ENCODE measurements at places on chromosomes 4 and X. TPM values are rescaled to one million over a fixed set of nuclear protein-coding genes. Genes with fewer than 3 reads are reported as not detected.

DNA sequence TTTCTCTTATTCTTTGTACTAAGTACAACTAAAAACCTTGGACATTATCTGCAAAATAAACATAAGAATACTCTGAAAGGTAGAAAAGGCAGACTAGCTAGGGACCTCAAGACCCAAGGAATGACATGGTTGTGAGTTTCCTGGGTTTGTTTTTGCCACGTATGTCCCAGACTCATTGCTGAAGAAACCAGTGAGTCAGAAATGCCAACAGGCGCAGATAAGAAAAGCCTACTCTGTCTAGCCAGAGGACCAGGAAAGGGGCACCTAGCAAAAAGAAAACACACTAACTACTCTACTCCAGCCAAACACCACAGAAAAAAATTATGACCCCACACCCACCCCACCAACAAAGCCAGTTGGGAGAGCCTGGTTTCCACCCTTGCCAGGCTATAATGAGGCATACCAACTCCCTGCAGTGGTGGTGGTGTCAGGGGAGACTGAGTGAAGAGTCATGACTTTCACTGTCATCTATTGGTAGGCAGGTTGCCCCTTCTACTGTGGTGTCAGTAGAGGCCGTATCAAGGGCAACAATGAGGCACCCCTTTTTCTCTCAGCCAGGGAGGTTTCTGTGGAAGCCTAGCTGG is 10.9 kb downstream of the MTMR1 start:
- no peak for DNase-seq
- H3K27ac ChIP-seq, result peak overlapping the region; percentile 56
- no peaks in the 10 kb centered on the region for H3K27me3 ChIP-seq
- no peaks in the 10 kb centered on the region for H3K4me1 ChIP-seq
- no peak overlapping the region for H3K4me3 ChIP-seq
- no peaks in the 10 kb centered on the region for H3K36me3 ChIP-seq

Gene LRAT
- not detected for polyA plus RNA-seq

Gene ENPP6
- polyA plus RNA-seq, result 0.23 TPM

- peaks cover 17% of the 10 kb centered on the region for H3K36me3 ChIP-seq
- no peak overlapping the region for H3K4me3 ChIP-seq
- H3K4me1 ChIP-seq, result no peaks in the 10 kb centered on the region
These were observed 40.5 kb downstream of the MED14 start for GRCh38 chrX:40694802-40695201.

Gene MAGEB17
- 0.07 TPM for polyA plus RNA-seq

Gene SEC24D
- 9.4 TPM for polyA plus RNA-seq

- no peaks in the 10 kb centered on the region for H3K27me3 ChIP-seq
- peaks cover 75% of the 10 kb centered on the region for H3K36me3 ChIP-seq
- no peak overlapping the region for H3K27ac ChIP-seq
- H3K4me3 ChIP-seq, result no peak overlapping the region
- H3K4me1 ChIP-seq, result no peaks in the 10 kb centered on the region
These were observed 42.3 kb downstream of the BCOR start for GRCh38 chrX:40055495-40055894.

Gene GUCY1B1
- polyA plus RNA-seq, result 3.6 TPM

DNA sequence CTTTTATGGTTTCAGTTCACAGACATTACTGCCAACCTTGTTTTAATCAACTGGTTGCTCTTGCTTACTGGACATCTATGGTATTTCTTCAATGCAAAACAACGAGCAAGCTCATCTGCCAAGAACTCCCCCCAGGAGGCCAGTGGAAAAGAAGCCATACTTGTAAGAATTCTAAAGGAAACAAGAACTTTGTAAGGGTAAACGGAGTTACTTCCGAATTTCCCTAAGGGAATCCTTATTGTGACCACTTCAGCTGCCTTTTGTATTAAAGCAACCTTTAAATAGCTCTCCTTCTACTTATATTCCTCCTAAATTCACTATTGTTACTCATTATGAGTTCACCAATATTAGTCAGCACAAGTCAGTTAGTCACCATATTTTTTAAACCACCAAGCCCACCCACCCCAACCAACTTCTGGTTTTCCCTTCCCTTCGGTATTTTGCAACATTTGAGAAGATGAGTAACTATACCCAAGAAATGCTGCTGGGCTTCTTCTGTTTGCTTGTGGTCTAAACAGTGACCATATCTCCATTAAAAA is 602.8 kb upstream of the DIPK2B start:
- H3K27me3 ChIP-seq, result peaks cover 4% of the 10 kb centered on the region
- no peak overlapping the region for H3K27ac ChIP-seq
- H3K4me1 ChIP-seq, result peaks cover 14% of the 10 kb centered on the region
- no peak for DNase-seq

DNA sequence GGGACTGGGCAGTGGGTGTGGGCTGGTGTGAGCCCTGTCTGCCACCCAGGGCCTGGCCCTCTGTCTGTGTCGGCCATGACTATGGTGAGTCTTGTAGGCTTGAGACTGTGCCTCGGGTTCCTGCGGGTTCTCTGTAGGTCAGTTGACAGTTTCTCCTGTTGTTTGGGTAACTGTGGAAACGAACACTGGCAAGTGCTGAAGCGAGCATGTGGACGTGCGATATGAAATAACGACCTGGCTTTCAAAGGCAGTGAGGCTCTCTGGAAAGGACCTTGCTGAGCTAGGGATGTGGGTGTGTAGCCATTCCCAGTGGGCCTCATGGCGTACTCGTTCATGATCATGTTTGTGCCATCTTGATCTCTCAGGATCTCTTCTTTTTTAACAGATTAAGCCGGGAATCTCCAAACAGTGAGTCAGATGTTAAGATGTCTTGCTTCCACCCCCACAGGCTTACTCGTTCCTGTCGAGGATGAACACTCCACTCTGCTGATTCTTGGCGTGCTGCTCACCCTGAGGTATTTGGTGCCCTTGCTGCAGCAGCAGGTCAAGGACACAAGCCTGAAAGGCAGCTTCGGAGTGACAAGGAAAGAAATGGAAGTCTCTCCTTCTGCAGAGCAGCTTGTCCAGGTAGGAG is 41.3 kb downstream of the HTT start:
- H3K36me3 ChIP-seq, result peaks cover 77% of the 10 kb centered on the region
- H3K4me3 ChIP-seq, result no peak overlapping the region
- no peak overlapping the region for H3K27ac ChIP-seq
- no peak for DNase-seq
- no peaks in the 10 kb centered on the region for H3K27me3 ChIP-seq
- no peaks in the 10 kb centered on the region for H3K4me1 ChIP-seq

GRCh38 chrX:70134116-70134477 is 850 bp downstream of the IGBP1 start:
- DNase-seq, result peak; percentile 77
- peak overlapping the region; percentile 87 for H3K27ac ChIP-seq
- H3K4me1 ChIP-seq, result peaks cover 33% of the 10 kb centered on the region
- H3K27me3 ChIP-seq, result no peaks in the 10 kb centered on the region
- H3K36me3 ChIP-seq, result no peaks in the 10 kb centered on the region

DNA sequence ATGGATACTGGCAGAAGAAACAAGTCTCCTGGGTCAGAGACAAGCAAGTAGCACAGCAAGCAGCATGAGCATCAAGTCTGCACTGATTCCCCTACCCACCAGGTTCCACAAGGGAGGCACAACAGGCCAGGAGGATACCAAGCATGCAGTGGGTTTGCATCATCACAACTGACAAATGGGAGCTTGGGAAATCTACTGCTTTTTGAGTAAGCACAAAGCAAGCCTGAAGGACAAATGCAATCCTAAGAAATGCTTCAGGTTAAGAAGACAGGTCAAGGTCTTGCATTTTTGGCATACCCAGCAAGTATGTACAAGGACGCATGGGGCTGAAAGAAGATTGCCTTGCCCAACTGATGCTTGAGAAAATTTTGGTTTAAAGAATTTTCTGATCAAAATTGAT is 279.6 kb downstream of the PDGFC start:
- no peaks in the 10 kb centered on the region for H3K4me1 ChIP-seq
- H3K27ac ChIP-seq, result no peak overlapping the region
- no peak overlapping the region for H3K4me3 ChIP-seq
- H3K36me3 ChIP-seq, result no peaks in the 10 kb centered on the region
- no peak for DNase-seq

GRCh38 chr4:165553221-165553810 is 174.5 kb downstream of the CPE start:
- no peak overlapping the region for H3K27ac ChIP-seq
- H3K4me1 ChIP-seq, result no peaks in the 10 kb centered on the region
- no peak overlapping the region for H3K4me3 ChIP-seq
- no peaks in the 10 kb centered on the region for H3K36me3 ChIP-seq

DNA sequence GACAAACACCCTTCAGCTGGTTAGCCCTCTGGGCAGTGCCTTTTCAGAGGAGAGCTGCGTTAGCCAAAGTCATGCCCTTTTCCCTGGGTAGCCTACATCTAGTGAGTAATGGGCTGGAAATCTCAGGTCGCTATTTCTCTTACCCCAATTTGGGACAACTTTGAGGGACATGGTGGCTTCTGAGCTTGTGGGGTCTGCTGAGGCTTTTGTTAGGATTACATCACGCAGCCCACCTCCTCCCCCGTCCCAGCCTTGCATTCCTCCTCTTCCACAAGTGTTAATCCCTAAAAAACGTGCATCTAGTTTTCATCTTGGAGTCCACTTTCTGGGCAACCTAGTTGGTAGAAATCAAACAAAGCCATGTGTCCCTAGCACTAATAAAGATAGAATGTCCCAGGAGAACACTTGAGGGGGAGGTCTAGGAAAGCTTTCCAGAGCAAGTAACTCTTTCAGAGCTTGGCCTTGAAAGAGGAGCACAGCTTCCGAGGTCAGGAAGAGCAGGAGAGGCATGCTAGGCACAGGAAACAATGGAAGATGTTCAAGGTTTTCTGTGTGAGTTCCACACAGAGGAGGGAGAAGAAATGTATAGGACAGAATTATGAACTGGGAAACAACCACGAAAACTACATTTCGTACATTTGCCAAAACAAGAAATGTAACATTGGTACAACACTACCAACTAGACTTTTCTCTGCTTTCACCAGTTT is 2.8 kb downstream of the MRFAP1 start:
- H3K27me3 ChIP-seq, result no peaks in the 10 kb centered on the region
- H3K36me3 ChIP-seq, result peaks cover 20% of the 10 kb centered on the region
- peaks cover 46% of the 10 kb centered on the region for H3K4me1 ChIP-seq
- peak overlapping the region; percentile 65 for H3K27ac ChIP-seq

DNA sequence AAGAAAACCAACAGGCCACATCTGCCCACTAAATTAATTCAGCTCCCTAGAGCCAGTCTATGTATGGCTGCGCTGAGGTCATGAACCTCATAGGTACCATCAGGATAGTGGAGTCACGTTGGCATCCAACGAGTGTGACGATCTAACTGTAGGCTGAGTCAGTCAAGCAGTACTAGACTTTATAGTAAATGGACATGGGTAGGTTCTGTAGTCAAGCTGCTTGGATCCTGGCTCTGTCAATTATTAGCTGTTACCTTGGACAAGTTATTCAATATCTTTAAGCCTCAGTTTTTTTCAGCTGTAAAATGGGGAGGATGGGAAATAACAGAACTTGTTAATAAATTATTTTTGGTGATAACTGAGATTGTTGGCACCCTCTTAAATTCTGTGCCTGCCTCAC is 432.4 kb upstream of the RASGEF1B start:
- H3K27me3 ChIP-seq, result no peaks in the 10 kb centered on the region
- DNase-seq, result no peak
- H3K4me1 ChIP-seq, result no peaks in the 10 kb centered on the region
- H3K4me3 ChIP-seq, result no peak overlapping the region

GRCh38 chr4:7771541-7772507 is 167.8 kb downstream of the AFAP1 start:
- DNase-seq, result peak; percentile 57
- no peak overlapping the region for H3K4me3 ChIP-seq
- peaks cover 26% of the 10 kb centered on the region for H3K36me3 ChIP-seq
- no peaks in the 10 kb centered on the region for H3K27me3 ChIP-seq

Gene CENPVL1
- polyA plus RNA-seq, result not detected

GRCh38 chrX:49919617-49920016 is 2.8 kb upstream of the CLCN5 start:
- no peaks in the 10 kb centered on the region for H3K27me3 ChIP-seq
- no peaks in the 10 kb centered on the region for H3K36me3 ChIP-seq
- no peak overlapping the region for H3K4me3 ChIP-seq
- no peak overlapping the region for H3K27ac ChIP-seq
- no peak for DNase-seq

GRCh38 chr4:80024335-80024734 is 48.7 kb downstream of the ANTXR2 start:
- H3K27me3 ChIP-seq, result no peaks in the 10 kb centered on the region
- H3K4me1 ChIP-seq, result no peaks in the 10 kb centered on the region
- H3K4me3 ChIP-seq, result no peak overlapping the region
- H3K36me3 ChIP-seq, result peaks cover 6% of the 10 kb centered on the region

Gene STS
- polyA plus RNA-seq, result 1.6 TPM

Gene PABPC5
- 0.43 TPM for polyA plus RNA-seq

GRCh38 chr4:118918388-118918787 is 29.7 kb downstream of the SYNPO2 start:
- no peaks in the 10 kb centered on the region for H3K4me1 ChIP-seq
- H3K27ac ChIP-seq, result no peak overlapping the region
- no peak for DNase-seq
- H3K27me3 ChIP-seq, result no peaks in the 10 kb centered on the region
- no peaks in the 10 kb centered on the region for H3K36me3 ChIP-seq

Gene CYSLTR1
- polyA plus RNA-seq, result 11.4 TPM

Gene MYOZ2
- 0.43 TPM for polyA plus RNA-seq

GRCh38 chr4:3792813-3793212 is 26.6 kb downstream of the ADRA2C start:
- no peak overlapping the region for H3K27ac ChIP-seq
- no peaks in the 10 kb centered on the region for H3K4me1 ChIP-seq
- H3K36me3 ChIP-seq, result no peaks in the 10 kb centered on the region
- no peak for DNase-seq

DNA sequence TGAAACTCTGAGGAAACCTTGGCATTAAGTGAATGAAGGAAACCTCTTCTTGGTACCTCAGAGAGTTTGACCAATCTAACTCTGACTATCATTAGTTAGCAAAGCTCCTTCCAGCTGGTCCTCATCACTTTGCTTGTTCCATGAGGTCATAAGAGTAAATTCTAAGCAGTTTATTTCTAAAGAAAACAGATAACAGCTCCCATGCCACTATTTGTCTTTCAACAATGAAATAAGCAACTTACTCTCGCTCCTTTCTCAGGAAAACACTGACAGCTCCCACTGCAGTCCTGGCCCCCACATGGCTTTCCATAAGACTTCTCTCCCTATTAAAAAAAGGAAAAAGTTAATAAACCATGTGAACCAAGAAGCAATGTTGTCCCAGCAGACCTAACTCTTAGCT is 127.7 kb downstream of the COL4A6 start:
- no peaks in the 10 kb centered on the region for H3K4me1 ChIP-seq
- H3K4me3 ChIP-seq, result no peak overlapping the region
- no peaks in the 10 kb centered on the region for H3K36me3 ChIP-seq
- no peak overlapping the region for H3K27ac ChIP-seq
- no peaks in the 10 kb centered on the region for H3K27me3 ChIP-seq

- H3K27me3 ChIP-seq, result peaks cover 8% of the 10 kb centered on the region
- H3K27ac ChIP-seq, result no peak overlapping the region
- no peaks in the 10 kb centered on the region for H3K36me3 ChIP-seq
- H3K4me3 ChIP-seq, result no peak overlapping the region
- peak; percentile 21 for DNase-seq
- no peaks in the 10 kb centered on the region for H3K4me1 ChIP-seq
These were observed 192.5 kb downstream of the ASMT start for GRCh38 chrX:1807301-1807731.

Measured in spleen (tissue), 13 donors.